ENCODE measurements at places on chromosomes 2 and 18. TPM values are rescaled to one million over a fixed set of nuclear protein-coding genes. Genes with fewer than 3 reads are reported as not detected.

NEUROD1 gene
- total RNA-seq: not detected

INO80D gene
- 2.2 TPM for total RNA-seq

DPP4 gene
- 5.9 TPM for total RNA-seq

SPC25 gene
- total RNA-seq: 12.9 TPM

MC5R gene
- not detected for total RNA-seq

All from bronchus fibroblast of lung (primary cell).